ENCODE measurements at places on chromosomes 3 and 15. TPM values are rescaled to one million over a fixed set of nuclear protein-coding genes. Genes with fewer than 3 reads are reported as not detected.
A peak's percentile ranks its signal among the peaks of the same experiment; 100 is the strongest.

DNA sequence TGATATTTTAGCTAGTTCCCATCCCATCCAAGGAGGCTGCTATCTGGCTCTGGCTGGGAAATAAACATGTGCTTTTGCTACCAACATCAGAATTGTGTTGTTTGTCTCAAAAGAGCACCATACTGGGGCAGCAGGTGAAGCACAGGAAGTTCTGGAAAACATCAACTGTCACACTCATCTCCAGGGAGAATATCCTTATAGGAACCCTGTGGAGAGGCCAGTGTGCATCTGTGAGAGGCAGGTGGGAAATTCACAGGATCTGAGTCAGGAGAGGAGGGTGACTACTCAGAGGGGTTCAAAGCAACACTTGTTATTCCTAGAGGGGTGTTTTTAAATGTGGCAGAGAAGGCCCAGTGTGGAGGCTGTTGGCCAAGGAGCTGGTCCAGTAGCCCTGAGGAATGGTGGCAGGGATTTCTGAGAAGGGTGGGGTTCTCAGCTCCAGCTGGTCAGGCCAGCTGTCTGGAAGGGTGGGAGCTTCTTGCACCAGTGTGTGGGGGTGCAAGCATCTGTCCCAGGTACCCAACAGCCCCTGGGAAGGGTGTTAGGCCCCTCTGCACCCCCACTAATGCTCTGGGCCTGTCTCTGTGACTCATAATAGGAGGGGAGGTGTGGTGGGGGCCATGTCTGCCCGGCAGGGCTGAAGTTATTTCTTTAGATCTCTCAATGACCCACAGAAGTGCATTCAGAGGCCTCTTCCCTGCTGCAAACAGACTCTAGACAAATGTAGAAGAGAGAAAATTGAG, 28.7 kb downstream of the RPSA start:
- no peaks in the 10 kb centered on the region for H3K36me3 ChIP-seq
- H3K4me3 ChIP-seq = no peak overlapping the region
- DNase-seq = no peak
- H3K27ac ChIP-seq = no peak overlapping the region
- H3K27me3 ChIP-seq = no peaks in the 10 kb centered on the region

The SLC51B gene
- total RNA-seq = not detected

DNA sequence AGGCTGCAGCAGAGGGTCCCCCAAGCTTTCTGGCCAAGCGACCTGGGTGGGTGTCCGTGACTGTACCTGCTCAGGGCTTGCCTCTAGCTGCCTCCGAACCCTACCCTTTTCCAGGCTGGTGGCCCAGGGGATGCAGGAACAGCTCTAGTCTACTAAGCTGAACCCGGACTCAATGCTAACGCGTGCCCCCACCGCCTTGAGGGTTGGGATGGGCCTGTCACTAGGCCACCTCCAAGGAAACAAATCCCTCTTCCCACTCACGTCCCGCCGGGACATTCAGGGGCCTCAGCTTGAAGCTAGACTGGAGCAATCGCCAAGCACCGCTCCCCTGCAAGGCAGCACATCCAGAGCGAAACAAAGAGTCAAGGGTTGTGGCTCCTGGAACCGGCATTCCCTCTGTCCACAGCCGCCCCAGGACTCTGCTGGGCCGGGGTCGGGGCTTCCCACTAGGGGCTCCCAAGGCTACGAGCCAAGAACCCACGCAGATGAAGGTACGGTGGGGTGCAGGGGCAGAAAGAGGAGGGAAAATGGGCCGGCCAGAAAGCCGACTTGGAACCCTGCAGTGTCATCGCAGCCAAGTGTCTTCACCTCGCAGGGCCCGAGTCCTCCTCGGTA, 2.9 kb downstream of the FBXL22 start:
- peaks cover 38% of the 10 kb centered on the region for H3K4me1 ChIP-seq
- H3K36me3 ChIP-seq = no peaks in the 10 kb centered on the region
- no peaks in the 10 kb centered on the region for H3K27me3 ChIP-seq
- H3K27ac ChIP-seq = peak overlapping the region; percentile 86
- peak; percentile 79 for DNase-seq

The NRROS gene
- 22.6 TPM for total RNA-seq

GRCh38 chr3:129619726-129620162, 13.3 kb upstream of the PLXND1 start:
- H3K27ac ChIP-seq = peak overlapping the region; percentile 15
- no peaks in the 10 kb centered on the region for H3K36me3 ChIP-seq
- DNase-seq = no peak

GRCh38 chr3:156685198-156685597, 10.8 kb downstream of the TIPARP start:
- DNase-seq = no peak
- H3K27ac ChIP-seq = no peak overlapping the region
- H3K27me3 ChIP-seq = no peaks in the 10 kb centered on the region
- peaks cover 7% of the 10 kb centered on the region for H3K36me3 ChIP-seq
- H3K4me3 ChIP-seq = no peak overlapping the region

GRCh38 chr3:191353022-191353777, 22.9 kb upstream of the UTS2B start:
- H3K36me3 ChIP-seq = no peaks in the 10 kb centered on the region
- H3K27me3 ChIP-seq = no peaks in the 10 kb centered on the region
- no peak overlapping the region for H3K27ac ChIP-seq
- H3K4me1 ChIP-seq = peaks cover 34% of the 10 kb centered on the region
- no peak overlapping the region for H3K4me3 ChIP-seq

All from ascending aorta (tissue), 2 donors.